ENCODE measurements at places on chromosomes 5 and 9.

DNA sequence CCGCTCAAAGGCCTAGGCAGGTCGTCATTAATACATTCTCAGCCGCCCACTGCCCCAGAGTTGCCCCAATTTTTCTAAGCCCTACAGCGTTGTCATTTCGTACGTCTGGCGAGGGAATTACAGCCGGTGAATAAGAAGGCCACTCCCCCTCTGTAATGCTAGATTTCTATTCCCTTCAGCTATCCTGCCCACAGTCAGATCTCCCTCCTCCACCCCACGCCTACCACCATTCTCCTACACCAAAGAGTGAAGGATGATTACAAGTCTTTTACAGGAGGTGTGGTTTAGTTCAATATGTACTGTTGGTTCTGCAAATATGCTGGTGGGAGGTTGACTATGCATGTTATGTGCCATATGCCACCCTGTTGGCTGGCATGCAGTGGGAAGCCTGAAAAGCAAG, 83.7 kb upstream of the SMIM15 start:
- no peak for DNase-seq

DNA sequence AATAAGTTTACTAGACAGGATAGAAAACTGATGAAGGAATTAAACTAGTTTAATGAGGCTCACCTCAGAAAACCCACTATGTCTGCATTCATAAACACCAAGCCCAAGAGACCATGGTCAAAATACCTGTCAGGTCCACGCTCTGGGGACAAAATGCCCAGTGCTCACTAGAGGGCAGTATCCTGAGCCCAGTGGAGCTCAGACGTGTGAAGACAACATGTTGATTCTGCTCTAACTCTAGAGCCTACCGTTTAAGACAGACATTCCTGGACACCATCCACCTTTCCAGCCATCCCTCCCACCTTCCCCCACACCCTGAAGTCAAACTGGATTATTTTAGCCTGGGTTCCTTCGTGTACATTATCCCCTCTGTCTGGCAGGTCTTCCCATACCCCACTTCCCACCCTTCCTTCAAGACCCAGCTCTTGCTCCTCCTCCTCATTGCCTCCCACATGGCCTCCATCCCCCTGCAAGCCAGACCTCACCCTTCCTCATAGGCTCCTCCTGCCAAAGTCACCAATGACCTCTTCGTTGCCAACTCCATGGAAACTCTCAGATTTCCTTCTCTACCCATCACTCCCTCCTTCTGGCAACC, 142.3 kb upstream of the FSTL4 start:
- no peak for DNase-seq

GRCh38 chr5:131640043-131640856, 5.2 kb upstream of the RAPGEF6 start:
- DNase-seq, result no peak

DNA sequence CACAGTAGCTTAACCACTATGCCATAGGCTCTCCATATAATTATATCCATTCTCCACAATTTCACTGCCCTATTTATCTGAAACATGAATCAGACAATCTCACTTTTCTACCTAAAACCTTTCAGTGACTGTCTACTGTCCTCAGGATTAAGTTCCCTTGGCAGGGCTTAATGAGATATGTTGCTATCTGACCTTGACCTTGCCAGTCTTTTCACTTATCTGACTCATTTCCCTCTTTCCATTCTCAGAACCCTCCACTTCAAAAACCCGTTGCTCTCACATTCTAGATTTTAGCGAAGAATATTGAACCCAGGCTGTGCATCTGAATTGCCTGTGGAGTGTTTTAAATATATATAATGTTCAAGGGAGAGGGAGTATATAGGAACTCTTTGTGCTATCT, 452.1 kb upstream of the MPDZ start:
- DNase-seq, result no peak

- DNase-seq, result no peak
These were observed 105.5 kb upstream of the ERCC6L2 start for GRCh38 chr9:95769909-95770433.

GRCh38 chr9:96408409-96409280, 9.5 kb downstream of the ZNF367 start:
- DNase-seq, result no peak

DNA sequence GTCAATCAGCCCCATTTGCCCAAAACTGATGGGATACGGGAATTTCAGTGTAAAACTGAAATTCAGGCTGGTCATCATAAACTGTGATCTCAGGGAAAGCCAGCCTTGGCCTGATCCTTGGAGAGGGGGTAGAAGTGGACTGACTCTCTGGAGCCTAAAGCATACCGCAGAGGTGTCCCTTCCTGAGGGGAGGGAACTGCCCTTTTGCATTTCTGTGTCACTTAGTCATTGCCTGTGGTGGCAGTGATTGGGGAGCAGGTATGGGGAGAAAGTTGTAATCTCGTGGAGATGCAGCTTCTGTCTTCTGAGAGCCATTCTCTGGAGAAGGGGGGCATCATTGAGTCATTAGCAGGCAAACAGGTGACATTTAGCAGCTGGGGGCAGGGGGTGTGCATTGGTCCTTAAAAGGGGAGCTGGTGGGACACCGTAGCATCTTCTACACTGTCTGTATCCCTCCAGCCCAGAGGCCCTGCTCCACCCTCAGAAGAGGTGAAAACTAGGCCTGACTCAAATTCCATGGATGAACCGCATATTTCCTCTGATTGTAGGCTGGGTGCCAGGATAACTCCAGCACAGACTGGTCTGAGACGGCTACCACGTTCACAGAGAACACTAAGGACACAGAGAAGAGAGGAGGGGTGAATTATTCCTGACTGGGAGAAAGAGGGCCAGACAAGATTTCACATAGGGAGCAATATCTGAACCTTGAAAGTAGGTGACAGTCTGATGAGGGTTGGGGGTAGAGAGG, 143.3 kb downstream of the SEC61B start:
- no peak for DNase-seq

- DNase-seq, result no peak
These were observed 120.5 kb downstream of the PRDM6 start for GRCh38 chr5:123209502-123210027.

DNA sequence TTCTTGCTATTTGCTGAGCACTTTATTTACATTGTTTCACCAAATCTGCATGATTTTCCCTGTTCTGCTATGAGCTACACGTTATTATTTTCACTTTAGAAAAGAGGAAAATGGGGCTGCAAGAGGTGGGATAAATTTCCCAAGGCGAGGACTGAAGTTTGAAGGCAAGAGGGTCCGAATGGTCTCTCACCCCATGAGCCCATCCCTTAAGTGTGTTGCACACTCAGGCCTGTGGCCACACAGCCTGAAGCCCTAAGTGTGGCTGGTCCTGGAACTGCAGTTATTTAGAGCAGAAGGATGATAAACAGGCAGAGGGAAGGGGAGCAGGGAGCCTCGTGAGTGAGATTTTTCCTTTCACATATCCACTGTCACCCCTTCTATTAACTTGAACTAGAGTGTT, 7.8 kb downstream of the PDE8B start:
- DNase-seq, result no peak

GRCh38 chr9:137971477-137972138, 94.0 kb downstream of the CACNA1B start:
- DNase-seq, result no peak

DNA sequence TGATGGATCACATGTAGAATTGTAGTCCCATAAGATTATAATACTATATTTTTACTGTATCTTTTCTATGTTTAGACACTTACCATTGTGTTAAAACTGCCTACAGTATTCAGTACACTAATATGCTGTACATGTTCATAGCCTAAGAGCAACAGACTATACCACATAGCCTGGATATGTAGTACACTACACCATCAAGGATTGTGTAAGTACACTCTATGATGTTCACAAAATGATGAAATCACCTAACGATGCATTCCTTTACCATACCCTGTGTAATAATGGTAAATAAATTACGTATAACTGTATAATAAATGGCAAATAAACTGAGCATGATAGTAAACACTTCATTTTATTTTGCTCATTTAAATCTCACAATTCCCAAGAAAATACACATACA, 60.3 kb downstream of the RICTOR start:
- DNase-seq, result no peak

GRCh38 chr9:127767909-127768331, 10.5 kb downstream of the SH2D3C start:
- no peak for DNase-seq

DNA sequence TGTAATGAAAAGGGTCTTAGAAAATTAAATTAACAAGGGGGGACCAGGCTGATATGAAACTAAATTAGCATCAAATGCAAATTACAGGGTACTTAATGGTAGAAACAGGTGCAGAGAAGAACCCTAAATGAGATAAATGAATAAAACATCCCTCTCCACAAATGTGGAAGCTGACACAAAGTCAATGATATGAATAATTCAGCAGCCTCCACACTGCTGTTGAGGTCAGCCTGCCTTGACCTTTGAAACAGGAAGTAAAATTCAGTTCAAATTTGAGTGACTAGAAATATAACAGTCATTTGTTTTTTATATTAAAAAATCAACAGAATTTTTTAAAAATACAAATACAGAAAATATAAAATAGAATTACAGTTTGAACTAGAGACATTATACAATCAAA, 40.0 kb downstream of the EBF1 start:
- DNase-seq, result no peak

- no peak for DNase-seq
These were observed 60.8 kb upstream of the RNU6ATAC start for GRCh38 chr9:134225186-134225585.

DNA sequence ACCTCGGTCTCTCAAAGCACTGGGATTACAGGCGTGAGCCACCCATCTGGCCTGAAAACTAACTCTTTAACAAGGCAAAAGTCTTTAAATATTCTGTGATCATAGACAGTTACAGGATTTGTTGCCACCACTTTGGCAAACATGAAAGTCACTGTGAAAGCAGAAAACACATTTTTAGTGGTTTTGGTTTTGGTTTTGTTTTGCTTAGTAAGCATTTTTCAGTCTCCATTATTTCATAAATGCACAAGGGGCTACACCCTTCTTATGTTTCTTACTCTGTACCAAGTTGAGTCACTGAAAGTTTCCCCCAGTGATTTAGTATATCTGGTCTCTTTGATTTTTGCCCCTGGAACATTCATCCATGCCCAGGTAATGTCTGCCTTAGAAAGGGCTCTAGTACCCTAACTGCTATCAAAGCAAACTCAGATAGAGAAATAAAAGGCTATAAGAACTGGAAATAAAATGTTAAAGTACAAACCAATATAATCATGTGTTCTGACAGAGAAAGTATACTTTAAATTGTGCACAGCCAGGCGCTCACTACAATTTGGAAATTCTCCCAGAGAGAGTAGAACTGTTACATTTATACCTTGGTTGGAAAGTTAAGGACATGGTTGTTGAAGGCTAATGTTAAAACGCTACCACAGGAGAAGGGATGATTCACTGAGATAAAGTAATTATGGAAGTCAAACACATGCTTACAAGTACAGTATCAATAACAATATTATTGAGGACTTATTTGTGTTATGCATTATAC, 1022.5 kb upstream of the DMAC1 start:
- no peak for DNase-seq

DNA sequence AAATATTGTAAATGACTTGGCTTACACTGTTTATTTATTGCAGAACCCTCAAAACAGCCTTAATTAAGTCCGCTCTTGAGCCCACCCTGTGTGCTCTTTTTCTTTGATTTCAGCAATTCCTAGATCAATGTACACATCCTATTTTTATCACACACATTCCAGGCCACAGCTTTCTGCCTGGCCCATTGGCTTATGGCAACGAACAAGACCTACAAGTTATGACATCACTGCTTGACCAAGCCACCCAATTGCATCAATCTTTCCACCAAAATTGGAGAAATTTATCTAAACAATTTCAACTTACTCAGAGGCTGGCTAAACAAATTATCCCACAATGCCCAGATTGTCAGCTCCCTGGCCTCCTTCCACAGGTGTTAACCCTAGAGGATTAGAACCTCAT, 158.4 kb downstream of the CPLANE1 start:
- no peak for DNase-seq

DNA sequence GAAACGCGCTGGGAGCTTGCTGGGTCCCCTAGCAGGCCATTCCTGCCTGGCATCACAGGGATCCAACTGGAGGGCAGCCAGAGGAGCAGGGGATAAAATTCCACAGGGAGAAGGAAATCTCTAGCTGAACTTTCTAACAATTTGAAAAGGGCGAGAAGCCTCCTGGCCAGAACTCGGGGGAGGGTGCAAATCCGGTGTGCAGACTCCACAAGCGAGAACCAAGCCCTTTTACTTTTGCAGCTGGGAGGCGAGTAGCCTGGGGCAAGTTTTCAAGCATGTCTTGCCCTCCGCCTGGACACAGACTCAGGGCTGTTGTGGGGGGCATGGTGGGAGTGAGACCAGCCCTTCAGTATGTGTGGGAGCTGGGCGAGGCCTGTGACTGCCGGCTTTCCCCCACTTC, 14.3 kb upstream of the POU5F2 start:
- no peak for DNase-seq

- no peak for DNase-seq
These were observed 500.2 kb downstream of the SPOCK1 start for GRCh38 chr5:136998854-136999357.

DNA sequence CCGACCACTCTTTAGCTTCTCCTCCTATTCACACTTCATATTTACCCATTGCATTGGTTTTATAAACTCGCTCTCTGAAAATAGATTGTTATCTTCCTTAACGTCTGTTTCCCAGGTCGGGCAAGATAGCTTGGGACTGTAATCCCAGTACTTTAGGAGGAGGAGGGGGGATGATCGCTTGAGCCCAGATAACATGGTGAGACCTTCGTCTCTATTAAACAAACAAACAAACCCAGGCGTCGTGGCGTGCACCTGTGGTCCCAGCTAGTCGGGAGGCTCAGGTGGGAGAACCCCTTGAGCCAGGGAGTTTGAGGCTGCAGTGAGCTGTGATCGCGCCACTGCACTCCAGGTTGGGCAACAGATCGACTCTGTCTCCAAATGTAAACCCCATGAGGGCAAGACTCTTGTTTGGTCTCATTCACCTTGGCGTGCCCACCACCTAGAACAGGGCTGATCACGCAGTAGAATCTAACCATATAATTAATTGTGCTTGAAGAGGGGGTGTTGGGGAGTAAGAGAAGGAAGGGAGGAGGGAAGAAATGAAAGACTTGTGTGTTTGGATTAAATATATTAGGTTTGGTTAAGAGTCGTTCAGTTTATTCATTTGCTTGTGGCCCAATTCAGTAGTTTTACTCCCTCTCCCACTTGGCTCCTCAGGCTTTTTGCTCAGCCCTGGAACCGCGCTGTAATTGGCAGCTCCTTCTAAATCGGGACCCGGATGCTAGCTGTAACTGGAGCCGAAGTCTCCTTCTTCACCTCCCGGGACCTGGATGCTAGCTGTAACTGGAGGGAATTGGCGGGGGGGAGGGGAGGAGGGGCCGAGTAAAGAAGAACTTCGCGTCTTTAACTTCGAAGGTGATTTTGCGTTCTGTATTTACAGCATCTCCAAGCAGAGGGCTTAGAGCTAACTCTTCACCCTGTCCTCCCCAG, 24.9 kb downstream of the CDKN2A start:
- DNase-seq, result no peak

GRCh38 chr5:6169660-6170059, 208.7 kb downstream of the MED10 start:
- no peak for DNase-seq

DNA sequence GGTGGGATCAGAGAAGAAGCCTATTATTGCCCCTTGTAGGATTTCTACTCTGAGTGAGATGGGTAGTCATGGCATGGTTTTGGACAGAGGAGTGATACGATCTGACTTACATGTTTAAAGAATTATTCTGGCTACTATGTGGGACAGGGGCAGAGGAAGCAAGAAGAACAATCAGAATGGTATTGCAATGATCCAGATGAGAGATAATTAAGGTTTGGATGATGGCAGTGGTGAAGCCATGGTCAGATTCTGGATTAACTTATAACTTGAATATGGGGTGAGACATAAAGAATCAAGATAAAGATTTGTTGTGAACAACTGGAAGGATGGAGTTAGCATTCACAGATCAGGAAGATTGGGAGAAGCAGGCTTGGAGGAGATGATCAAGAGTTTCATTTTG, 3.4 kb upstream of the HEMGN start:
- no peak for DNase-seq

All from NCI-H1105 treated with DMSO at 0.1 percent for 48 hours (cell line).